ENCODE measurements at places on chromosomes 6 and 20. TPM values are rescaled to one million over a fixed set of nuclear protein-coding genes. Genes with fewer than 3 reads are reported as not detected.

- DNase-seq = no peak
These were observed 157.5 kb downstream of the BMP7 start for GRCh38 chr20:57108742-57109570.

- no peak for DNase-seq
These were observed 98.5 kb downstream of the QKI start for GRCh38 chr6:163513003-163513402.

DNA sequence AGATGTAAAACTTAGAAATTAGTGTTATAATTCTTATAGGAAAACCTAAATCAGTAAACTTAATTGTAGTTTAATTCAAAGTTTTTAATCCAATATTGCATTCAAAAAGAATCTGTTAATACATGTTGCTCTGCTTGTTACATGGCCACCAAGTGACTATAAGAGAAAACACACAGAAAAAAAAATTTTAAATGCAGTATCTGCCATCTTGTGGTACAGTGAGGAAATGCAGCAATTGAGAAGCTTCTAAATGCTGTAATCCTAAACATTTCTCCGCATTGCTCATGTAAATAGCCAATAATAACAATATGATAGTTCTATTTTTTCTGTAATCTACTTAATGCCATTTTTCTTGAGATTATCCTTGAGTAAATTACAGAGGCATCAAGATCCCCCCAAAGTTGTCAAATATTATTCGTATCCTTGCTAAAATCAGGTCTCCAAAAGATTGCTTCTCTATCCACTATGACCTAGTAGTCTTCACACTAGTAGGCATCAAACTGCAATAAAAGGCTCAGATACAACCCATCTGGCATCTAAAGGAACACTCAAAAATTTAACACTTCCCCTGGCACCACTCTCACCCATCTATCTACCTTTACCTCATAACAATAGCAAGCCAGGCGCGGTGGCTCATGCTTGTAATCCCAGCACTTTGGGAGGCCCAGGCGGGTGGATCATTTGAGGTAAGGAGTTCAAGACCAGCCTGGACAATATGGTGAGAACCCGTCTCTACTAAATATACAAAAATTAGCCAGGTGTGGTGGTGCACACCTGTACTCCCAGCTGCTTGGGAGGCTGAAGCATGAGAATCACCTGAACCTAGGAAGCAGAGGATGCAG is 34.6 kb downstream of the HDAC2 start:
- peak; percentile 24 for DNase-seq

DNA sequence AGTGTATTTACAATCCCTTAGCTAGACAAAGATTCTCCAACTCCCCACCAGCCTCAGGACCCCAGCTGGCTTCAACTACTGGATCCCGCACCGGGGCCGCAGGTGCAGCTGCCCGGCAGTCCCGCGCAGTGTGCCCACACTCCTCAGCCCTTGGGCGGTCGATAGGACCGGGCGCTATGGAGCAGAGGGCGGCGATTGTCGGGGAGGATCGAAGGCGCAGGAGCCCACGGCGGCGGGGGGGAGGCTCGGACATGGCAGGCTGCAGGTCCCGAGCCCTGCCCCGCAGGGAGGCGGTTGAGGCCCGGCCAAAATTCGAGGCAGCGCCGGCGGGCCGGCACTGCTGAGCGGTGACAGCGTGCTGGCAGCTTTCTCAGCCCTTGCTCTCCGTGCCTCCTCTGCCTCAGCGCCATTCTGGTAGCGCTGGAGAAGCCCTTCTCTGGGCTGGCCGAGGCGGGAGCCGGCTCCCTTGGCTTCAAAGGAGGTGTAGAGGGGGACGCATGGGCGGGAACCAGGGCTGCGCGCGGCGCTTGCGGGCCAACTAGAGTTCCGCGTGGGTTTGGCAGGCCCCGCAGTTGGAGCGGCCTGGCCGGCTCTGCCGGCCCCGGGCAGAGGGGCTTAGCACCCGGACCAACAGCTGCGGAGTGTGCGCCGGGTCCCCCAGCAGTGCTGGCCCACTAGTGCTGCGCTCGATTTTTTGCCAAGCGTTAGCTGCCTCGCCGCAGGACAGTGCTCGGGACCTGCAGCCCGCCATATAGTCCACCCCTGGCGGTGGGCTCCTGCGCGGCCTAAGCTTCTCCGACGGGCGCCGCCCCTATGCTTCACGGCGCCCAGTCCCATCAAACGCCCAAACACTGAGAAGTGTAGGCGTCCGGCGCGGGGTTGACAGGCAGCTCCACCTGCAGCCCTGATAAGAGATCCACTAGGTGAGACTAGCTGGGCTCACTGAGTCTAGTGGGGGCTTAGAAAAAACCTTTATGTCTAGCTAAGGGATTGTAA is 32.4 kb upstream of the KIF13A start:
- no peak for DNase-seq

DNA sequence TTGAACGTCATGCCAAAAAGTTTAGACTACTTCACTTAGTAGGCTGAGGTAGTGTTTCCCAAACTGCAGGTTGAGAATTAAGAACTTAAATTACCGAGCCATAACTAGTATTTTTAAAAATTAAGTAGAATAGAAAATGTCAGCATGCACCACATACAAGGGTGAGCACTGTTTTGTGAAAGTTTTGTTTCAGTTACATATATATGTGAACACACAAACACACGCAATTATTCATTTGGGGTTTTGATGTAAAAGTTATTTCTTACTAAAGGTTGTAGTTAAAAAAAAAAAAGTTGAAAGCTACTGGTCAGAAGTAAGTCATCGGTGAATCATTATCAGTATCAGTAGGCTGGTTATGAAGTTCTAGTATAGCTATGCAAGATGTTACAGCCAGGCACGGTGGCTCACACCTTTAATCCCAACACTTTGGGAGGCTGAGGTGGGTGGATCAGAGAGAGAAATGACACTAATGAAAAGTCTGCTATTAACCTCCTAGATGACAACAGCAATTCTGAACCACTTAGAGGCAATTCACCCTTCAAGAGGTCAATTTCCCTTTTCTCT is 24.1 kb downstream of the FASTKD5 start:
- DNase-seq = no peak

DNA sequence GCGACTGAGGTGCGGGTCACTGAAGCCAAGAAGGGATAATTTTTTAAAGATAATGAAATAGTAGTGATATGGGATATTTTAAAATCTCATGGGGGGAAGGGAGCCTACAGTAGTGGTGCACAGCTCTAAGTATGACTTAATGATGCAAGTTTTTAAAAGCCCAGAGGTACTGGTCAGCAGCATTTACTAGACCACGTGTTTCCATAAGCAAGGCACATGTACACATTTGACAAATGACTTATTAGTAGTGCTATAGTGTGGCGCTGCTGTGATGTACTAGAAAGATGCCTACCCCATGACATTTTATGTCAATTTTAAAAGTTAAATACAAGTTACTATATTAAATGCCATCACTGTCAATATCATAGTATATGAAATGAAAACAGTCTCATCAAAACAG is 7.5 kb upstream of the LINC00237 start:
- DNase-seq = no peak

DNA sequence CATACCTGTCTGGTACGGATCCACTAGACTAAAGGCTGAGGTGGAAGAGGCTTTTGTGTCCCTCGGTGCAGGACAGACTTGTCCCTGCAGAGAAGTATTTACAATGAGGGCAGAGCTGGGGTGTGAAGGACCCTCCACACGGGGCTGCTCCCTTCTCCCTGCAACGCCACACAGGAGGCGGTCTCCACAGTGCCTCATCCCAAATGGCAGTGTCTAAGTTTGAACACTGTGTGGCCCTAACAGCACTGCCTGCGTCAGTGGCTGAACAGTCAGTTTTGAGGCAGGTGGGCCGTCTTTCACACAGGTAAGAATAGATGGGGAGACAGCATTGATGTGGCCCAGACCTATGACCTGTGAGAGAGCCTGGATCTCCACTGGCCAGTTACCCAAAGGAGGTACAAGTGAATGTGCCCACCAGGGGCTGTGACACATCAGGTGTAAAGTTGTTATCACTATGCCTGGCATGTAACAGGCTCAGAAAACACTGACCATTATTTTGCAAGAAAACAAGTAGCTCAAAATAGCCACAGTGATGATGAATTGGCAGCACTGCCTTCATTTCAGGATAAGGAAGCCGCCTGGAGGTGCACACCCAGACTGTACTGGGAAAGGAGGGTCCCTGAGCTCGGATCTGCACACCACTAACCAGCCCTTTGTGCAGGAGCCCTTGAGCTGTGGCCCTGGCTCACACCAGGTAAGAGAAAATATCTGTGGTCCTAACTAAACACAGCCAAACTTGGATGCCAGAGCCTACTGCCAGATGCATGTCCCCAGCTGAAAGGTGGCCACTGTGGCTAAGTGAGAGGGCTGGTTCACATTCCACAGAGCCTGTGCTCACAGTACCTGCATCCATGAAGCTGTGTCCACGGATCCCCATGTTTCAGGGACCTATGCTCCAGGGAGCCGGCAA is 246.7 kb downstream of the DLL1 start:
- no peak for DNase-seq

DNA sequence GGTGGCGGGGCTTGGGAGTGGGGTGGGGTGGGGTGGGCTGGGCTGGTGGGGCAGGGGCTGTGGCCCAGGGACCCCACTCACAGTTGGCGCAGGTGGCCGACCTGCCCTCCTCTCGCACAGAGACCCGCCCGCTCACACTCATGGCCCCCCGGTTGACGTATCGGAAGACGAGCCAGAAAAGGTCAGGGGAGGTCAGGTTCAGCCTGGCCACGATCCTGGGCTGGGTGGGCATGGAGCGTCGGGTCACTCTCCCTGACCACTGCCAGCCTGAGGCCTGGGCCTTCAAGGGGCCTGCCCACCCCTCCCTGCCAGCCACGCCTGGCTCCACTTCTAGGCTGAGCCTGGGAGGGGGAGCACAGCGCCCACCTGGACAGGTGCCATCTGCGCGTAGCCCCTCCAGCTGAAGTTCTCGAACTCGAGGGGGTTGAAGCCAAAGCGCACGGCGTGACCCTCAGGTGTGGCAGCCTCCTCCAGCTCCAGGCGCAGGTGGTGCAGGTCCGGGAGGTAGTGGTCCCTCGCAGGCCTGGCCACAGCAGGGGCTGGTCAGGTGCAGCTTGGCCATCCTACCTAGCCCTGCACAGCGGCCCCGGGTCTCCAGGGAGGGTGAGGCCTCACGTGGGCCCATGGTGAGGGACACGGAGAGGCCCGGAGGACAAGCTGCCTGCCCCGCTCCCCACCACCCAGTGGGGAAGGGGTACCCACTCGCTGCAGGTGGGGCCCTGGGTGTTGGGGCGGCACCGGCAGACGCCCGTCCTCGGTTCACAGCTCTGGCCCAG is 31.2 kb downstream of the ADRM1 start:
- no peak for DNase-seq

GRCh38 chr20:32727683-32728082 is 15.6 kb downstream of the COMMD7 start:
- DNase-seq = no peak

DNA sequence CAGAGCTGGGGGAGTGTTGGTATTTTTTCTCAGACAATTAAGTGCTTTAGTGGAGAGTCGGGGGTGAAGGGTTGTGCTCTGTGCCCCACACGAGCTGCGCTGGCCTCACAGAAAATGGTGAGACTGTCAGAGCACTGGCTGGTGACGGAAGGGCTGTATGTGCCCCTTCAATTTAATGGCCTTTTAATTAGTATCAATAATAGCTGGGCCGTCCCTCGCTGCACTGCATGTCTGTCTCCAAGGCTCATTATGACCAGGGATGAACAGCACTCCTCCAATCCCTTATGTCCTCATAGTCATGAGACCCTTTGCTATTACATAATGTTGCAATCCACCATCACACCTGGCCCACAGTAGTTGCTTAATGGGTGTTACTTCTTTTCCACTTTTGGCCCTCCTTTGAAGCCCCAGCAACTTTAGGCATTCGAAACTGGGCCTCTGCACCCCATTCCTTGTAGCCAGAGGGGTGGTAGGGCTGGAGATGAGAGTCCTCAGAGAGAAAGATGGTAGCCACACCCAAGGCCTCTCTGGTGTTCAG is 9.5 kb upstream of the RALY start:
- DNase-seq = no peak

DNA sequence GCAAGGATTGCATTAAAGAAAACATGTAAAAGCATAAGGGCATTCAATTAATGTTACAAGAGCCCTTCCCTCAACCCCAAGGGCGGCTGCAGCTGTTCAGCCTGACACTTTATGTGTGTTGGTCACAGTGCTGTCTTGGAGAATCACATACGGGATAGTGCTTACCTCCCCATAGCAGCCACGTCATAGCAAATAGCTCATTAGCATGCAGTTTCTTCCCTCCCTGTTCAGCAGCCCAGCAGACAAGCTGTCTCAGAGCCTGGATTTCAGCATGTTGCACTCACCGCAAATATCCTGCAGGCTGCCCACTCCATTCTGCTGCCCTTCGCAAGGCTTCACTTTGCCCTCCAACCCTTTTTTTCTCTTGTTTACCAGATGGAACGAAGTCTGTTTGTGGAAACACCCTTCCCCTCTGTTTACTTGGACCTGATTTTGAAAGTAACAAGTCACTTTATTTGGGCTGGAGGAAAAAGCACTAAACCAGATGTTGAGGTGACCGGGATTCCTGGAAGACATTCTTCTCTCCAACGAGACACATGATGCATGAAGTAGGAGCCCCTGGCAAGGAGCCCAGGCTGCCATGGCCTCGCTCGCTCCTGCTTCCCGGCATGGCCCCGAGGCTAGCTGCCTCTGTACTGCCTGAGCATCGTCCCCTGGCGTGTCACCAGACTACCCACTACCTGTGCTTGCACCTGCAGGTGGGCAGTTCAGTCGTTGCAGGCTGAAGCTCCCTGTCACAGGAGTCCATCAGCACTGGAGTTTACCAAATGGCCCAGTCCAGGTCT is 151.6 kb upstream of the GMDS start:
- DNase-seq = no peak

DNA sequence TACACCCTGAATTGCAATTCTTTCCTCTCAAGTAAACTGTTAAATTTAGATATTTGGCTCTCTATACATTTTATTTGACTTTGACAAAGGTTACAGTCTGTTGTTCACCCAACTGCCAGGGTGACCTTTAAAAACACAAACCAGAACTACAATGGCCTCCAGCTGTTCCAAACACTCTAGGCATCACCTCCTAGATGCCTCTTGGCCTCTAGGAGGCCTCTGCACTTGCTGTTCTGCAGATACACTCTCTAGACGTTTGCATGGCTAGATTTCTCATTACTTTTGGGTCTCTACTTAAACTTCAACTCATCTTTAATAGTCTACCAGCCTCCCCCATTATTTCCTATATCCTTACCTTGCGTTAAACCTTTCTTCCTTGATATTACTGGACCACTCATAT is 102.8 kb upstream of the BEND3 start:
- DNase-seq = no peak

- no peak for DNase-seq
These were observed 12.6 kb downstream of the SRC start for GRCh38 chr20:37358366-37359150.

The LRRN4 gene
- total RNA-seq = not detected

The BCAS1 gene
- 0.56 TPM for total RNA-seq

The ABHD12 gene
- 37.1 TPM for total RNA-seq
